ENCODE measurements at places on chromosomes 1 and 21.

DNA sequence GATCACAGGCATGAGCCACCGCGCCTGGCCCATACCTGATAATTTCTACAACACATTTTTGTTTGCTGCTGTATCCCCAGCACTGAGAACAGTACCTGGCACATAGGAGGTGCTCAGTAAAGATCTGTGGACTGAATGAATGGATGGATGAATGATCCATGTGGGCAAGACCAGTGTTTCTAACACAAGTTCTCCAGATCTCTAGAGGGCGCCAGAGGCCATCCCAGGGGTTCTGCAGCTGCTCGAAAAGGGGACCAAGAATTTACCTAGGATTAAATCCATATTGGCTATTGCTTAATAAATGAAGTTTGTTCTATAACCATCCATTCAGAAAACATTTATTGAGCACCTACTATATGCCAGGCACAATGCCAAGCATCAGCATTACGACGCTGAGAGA is 167.7 kb downstream of the ACTL8 start:
- DNase-seq, result peak; percentile 9

DNA sequence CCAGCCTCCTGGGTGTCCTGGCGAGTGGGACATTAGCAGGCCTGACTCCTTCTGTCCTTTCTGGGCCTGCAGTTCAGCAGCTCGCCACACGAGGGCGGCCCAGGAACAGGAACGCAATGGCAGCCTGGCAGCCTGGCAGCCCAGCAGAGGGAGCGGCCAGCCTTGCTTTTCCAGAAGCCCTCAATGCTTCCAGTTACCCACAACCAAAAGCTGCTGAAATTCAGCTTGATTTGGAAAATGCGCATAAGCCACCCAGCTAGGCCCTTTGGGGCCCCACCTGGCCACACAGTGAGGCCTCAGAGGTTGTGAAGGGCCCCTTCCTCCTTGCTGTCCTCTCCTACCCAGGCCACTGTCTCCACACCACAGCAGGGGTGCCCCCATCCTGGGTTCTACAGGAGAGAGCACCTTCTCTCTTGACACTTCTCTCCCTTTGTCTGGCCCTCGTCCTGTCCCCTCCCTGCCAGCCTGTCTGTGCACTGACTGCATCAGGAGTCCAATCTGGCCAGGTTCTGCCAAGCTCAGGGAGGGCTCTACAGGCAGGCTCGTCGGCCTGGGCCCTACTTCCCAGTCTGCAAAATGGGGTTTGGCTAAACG is 103.4 kb upstream of the VAMP3 start:
- DNase-seq, result peak; percentile 75

DNA sequence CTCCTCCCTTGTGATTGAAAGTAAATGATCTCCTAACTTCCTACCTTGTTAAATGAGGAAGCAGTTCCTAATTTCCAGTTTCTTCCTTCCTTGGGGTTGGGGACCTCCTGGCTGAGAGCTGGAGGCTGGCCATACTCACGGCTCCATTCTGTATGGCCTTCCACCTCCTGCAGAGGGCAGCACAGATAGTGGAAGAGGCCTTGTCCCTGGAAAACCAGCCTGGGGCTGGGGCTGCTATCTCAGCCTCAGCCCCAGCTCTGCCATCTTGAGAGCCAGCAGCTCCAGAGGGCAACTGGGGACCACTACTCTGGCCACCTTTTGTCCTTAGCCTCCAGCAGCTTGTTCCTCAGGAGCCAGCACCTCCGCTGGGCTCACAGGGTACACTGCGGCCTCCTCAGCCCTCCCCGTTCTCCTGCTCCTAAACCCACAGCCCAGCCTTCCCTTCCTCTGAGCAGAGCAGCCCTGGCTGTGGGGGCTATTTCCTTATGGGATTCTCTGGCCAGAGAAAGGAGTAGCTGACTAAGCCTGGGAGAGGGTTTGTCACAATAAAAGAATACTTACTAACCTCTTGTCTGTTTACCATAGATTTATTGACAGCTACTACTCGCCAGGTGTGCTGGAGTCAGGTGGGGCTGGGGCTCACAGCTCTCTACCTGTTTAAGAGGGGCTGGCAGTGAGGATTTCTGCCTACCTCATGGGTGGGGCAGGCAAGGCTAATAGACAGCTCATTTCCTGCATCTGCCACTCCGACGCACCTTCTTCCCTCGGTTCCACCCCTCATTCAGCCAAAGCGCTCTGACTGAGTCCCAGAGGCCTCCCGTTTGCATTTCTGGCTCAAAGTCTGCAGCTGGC is 6.3 kb downstream of the TMEM234 start:
- DNase-seq, result peak; percentile 65

- no peak for DNase-seq
These were observed 192.6 kb upstream of the FGGY start for GRCh38 chr1:59104191-59104760.

DNA sequence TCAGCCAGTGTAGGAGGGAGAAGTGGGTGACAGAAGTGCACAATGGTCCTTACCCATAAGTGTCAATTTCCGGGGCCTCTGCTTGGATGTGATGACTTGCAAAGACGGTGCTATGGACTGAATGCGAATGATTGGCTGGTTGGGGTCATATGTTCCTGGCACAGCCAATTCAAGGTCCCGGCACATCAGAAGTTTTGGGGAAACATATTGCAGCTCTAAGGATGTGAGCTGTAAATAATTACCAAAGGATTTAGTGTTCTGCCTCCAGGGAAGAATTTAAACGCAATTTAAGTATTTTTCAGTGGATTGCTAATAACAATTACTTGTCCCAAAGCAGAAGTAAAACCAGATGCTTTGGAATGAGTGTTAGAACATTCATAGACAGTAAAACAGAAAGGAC is 26.9 kb upstream of the EXOSC10 start:
- DNase-seq, result no peak
